ENCODE measurements at places on chromosomes 3 and 15.

GRCh38 chr3:132758740-132759139 lies 36.5 kb upstream of the NPHP3 start:
- no peak for DNase-seq

GRCh38 chr3:69105320-69105719 lies 17.1 kb downstream of the LMOD3 start:
- no peak for DNase-seq

- no peak for DNase-seq
These were observed 479.9 kb downstream of the MAGI1 start for GRCh38 chr3:65558826-65559225.

- no peak for DNase-seq
These were observed 579.5 kb downstream of the PDCD6IP start for GRCh38 chr3:34377961-34378360.

GRCh38 chr3:170162630-170163029 lies 18.9 kb downstream of the PHC3 start:
- no peak for DNase-seq

DNA sequence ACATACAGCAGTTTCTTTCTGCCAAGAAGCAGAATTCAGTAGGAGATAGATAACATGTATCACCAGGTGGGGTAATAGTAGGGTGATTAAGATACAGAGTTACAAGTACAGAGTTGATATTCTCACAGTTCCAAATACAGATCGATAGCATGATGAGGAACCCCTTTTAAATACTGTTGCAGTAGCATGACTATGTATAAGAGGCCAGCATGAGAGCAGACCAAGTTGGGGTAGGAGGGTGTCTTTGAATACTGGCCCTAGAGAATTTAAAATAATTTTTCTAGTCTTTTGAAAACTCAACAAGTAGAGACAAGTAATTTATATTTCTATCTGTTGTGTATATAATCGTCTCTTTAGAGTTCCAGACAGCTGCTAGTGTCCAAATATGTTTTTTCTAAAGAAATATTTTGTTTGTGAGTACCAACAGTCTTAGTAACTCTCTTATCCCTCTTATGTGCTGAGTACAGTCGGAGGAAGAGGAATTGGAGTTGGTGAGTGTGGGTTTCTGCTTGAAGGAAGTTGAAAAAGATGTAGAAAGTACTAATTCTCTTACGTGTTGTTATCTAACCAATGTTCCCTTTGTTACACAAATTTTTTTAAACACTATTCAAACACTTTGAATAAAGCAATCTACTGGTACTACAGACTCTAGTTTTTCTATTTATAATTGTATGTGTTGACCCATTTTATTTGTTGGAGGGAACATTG lies 30.2 kb downstream of the LYSMD4 start:
- DNase-seq = no peak

DNA sequence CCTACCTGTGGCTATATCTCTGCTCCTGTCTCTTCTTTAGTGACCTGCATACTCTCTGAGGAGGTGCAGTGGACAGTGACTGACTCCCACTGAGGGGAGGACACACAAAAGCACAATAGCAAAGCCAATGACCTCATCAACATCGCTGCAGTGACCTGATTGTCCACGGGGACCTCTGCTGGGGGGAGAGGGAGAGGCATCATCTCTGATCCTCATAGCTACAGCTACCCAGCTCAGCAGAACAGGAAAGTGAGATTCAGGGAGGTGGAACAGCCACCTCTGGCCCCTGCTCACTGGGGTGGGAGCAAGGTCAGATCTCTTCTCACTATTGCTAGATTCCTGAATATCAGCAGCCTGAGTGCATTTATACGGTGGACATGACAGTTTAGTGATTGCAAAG lies 179.2 kb downstream of the ATP10A start:
- DNase-seq = no peak

DNA sequence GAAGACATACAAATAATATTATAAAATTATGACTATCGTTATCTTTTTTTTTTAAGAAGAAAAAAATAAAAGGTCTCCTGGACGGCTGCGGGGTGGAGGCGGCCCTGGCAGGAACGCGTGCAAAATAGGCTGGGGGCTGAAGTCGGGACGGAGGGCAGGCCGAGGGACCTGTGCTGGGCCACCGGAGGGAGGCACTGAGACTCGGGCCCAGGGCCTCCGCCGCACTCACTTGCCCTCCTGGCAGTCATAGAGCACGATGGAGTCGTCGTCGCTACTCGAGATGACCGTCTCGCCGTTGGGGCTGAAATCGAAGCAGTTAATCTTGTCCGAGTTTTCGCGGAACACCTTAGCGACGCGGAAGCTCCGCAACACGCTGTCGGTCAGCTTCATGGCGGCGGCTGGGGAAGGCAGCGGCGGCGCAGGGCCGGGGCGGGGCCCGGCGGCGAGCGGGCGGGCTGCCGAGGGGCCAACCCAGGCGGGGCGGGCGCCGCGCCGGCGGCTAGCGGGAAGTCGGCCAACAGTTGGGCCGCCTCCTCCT lies 408 bp downstream of the WDR82 start:
- peak; percentile 71 for DNase-seq
